ENCODE measurements at places on chromosomes 7 and 10. TPM values are rescaled to one million over a fixed set of nuclear protein-coding genes. Genes with fewer than 3 reads are reported as not detected.

GRCh38 chr10:132129431-132129830 lies 57.3 kb upstream of the DPYSL4 start:
- H3K4me1 ChIP-seq, result no peaks in the 10 kb centered on the region
- H3K36me3 ChIP-seq, result no peaks in the 10 kb centered on the region
- no peaks in the 10 kb centered on the region for H3K27me3 ChIP-seq
- no peak overlapping the region for H3K27ac ChIP-seq

GRCh38 chr10:17756557-17757217 lies 4.7 kb downstream of the TMEM236 start:
- no peak for DNase-seq
- H3K4me3 ChIP-seq, result no peak overlapping the region
- H3K4me1 ChIP-seq, result no peaks in the 10 kb centered on the region
- H3K27ac ChIP-seq, result no peak overlapping the region
- no peaks in the 10 kb centered on the region for H3K27me3 ChIP-seq
- no peaks in the 10 kb centered on the region for H3K36me3 ChIP-seq

GRCh38 chr10:123788981-123789380 lies 102.6 kb downstream of the CPXM2 start:
- H3K27me3 ChIP-seq, result no peaks in the 10 kb centered on the region
- peak; percentile 60 for DNase-seq
- H3K4me1 ChIP-seq, result peaks cover 14% of the 10 kb centered on the region
- no peak overlapping the region for H3K4me3 ChIP-seq
- no peak overlapping the region for H3K27ac ChIP-seq

GRCh38 chr10:116403740-116404250 lies 23.9 kb upstream of the PNLIPRP3 start:
- H3K4me1 ChIP-seq, result no peaks in the 10 kb centered on the region
- DNase-seq, result no peak
- no peaks in the 10 kb centered on the region for H3K36me3 ChIP-seq
- H3K27me3 ChIP-seq, result no peaks in the 10 kb centered on the region

DNA sequence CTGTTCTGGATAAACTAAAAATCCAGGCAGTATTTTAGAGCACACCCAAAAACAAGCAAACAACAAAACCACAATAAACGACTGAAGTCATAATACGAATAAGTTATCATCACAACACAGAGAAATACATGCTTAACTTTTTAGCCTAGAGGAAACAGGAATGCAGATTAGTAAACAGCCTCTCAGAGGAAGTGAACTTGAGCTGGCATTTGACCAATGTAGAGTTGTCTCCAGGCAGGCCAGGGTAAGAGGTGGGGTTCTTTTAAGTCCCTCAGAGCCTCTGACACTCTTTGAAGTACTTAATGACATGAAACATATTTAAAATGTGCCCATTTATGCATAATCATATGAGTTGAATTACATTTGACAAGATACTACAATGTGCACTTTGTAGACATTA lies 43.3 kb upstream of the PLXDC2 start:
- H3K36me3 ChIP-seq, result no peaks in the 10 kb centered on the region
- H3K27ac ChIP-seq, result no peak overlapping the region
- no peaks in the 10 kb centered on the region for H3K27me3 ChIP-seq
- H3K4me3 ChIP-seq, result no peak overlapping the region
- no peaks in the 10 kb centered on the region for H3K4me1 ChIP-seq
- DNase-seq, result no peak

DNA sequence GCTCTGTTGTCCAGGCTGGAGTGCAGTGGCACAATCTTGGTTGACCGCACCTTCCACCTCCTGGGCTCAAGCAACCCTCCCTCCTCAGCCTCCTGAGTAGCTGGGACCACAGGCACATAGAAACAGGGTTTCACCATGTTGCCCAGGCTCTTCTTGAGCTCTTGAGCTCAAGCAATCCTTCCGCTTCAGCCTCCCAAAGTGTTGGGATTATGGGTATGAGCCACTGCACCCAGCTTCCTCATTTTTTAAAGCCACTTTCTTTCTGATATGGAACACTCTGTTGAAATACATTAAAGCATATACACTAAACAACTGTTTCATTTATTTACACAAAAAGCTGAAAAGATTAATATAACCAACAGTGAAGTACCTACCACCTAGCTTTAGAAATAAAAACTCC lies 117.2 kb downstream of the CLEC2L start:
- H3K4me1 ChIP-seq, result peaks cover 6% of the 10 kb centered on the region
- H3K27ac ChIP-seq, result no peak overlapping the region
- peaks cover 6% of the 10 kb centered on the region for H3K36me3 ChIP-seq
- DNase-seq, result no peak

- H3K4me3 ChIP-seq, result no peak overlapping the region
- no peaks in the 10 kb centered on the region for H3K27me3 ChIP-seq
- H3K4me1 ChIP-seq, result peaks cover 7% of the 10 kb centered on the region
Measured at GRCh38 chr7:86955895-86956503, 103.5 kb downstream of the ELAPOR2 start.

DNA sequence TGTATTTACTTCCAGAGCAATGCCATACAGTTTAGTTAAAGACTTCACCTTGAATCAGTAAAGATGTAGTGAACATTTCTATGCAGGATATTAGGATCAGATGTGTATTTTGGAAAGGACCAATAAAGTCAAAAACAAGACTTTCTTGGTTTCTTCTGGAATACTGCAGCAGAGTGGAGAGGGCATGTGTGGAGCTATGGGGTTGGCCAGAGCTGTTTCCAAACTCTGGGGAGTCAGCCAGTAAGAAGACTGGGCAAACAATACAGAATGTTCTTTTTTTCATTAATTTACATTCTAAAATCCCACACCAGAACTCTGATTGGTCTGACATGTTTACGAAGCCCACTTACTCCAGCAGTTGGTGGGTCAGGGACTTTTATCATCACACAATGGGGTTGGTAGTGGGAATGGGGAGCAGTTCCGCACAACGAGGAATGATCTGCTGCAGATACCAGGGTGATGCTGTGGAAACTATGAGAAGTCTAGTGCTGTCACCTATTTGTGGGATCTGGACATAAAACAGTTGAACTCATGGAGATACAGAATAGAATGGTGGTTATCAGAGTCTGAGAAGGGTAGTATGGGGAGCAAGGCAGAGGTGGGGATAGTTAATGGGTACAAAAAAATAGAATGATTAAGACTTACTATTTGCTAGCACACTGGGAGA lies 267.7 kb downstream of the MALRD1 start:
- H3K4me3 ChIP-seq, result no peak overlapping the region
- no peaks in the 10 kb centered on the region for H3K27me3 ChIP-seq
- no peak for DNase-seq
- no peaks in the 10 kb centered on the region for H3K4me1 ChIP-seq

- H3K4me3 ChIP-seq, result no peak overlapping the region
- no peak overlapping the region for H3K27ac ChIP-seq
- no peak for DNase-seq
- no peaks in the 10 kb centered on the region for H3K36me3 ChIP-seq
- H3K4me1 ChIP-seq, result peaks cover 22% of the 10 kb centered on the region
Measured at GRCh38 chr10:114103284-114103683, 59.6 kb downstream of the ADRB1 start.

DNA sequence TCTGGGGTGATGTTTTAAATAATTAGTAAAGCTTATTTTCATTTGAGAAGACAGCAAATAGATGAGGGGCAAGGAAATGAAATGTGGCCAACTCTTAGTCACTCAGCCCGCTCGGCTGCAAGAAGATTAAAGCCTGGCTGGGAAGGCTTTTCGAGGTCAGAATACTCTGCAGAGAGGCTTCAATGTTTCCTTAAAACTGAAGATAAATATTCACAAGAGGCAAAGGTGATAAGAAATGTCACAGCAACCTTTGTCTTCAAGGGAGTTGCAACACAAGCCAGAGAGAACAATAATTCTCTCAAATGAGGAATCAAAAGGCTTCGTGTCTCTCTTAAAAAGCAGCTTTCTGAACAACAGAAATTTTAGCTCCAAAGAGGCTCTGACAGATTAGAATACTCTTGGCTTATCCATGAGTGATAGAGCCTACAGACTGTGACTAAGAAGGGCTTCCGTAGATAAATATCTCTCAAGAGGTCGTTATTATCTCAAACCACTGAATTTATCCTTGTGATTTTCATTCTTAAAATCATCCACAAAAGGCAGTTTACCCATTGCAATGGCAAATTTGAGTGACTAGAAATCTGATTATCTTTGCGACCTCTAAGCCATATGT lies 92.5 kb downstream of the KLF6 start:
- peak; percentile 26 for DNase-seq
- no peak overlapping the region for H3K4me3 ChIP-seq
- no peak overlapping the region for H3K27ac ChIP-seq
- no peaks in the 10 kb centered on the region for H3K27me3 ChIP-seq
- no peaks in the 10 kb centered on the region for H3K36me3 ChIP-seq

- H3K4me1 ChIP-seq, result no peaks in the 10 kb centered on the region
- H3K4me3 ChIP-seq, result no peak overlapping the region
- DNase-seq, result no peak
- H3K36me3 ChIP-seq, result no peaks in the 10 kb centered on the region
Measured at GRCh38 chr7:132536654-132537395, 39.4 kb downstream of the PLXNA4 start.

DNA sequence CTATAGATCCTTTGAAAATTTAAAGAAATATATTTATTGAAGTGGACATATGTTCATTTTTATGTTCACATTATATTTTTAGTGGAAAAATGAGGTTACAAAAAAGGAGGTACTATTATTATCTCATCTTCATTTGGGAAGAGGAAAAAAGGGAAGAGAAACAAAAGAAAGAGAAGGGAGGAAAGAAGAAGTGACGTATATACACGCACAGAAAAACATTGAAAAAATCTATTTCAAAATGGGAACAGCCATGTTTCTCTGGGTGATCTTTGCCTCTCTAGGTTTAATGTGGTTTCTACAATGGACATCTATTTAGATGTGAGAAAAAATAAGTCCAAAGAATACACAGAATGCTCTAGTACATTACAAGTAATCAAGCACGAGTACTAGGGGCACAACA lies 14.8 kb downstream of the ANK3 start:
- H3K27me3 ChIP-seq, result no peaks in the 10 kb centered on the region
- no peak overlapping the region for H3K27ac ChIP-seq
- H3K4me3 ChIP-seq, result no peak overlapping the region
- no peaks in the 10 kb centered on the region for H3K36me3 ChIP-seq

Gene C7orf33
- total RNA-seq, result not detected

Gene TSPAN33
- 5.0 TPM for total RNA-seq

Gene FBXO24
- 0.83 TPM for total RNA-seq

Gene DNAJC12
- 6.0 TPM for total RNA-seq

Gene FIS1
- 216 TPM for total RNA-seq

Gene TYW1B
- total RNA-seq, result 1.2 TPM

Gene CNTNAP2
- 2.9 TPM for total RNA-seq

Gene KLF14
- not detected for total RNA-seq
